ENCODE measurements at places on chromosomes 2 and 18. TPM values are rescaled to one million over a fixed set of nuclear protein-coding genes. Genes with fewer than 3 reads are reported as not detected.
A peak's percentile ranks its signal among the peaks of the same experiment; 100 is the strongest.

The POTEC gene
- total RNA-seq, result not detected

The C2orf80 gene
- not detected for total RNA-seq

The MYL12B gene
- 106 TPM for total RNA-seq

- peak; percentile 68 for DNase-seq
- H3K36me3 ChIP-seq, result no peaks in the 10 kb centered on the region
- no peak overlapping the region for H3K27ac ChIP-seq
- H3K4me1 ChIP-seq, result no peaks in the 10 kb centered on the region
Measured at GRCh38 chr2:43877782-43878464, 39.2 kb downstream of the ABCG8 start.

DNA sequence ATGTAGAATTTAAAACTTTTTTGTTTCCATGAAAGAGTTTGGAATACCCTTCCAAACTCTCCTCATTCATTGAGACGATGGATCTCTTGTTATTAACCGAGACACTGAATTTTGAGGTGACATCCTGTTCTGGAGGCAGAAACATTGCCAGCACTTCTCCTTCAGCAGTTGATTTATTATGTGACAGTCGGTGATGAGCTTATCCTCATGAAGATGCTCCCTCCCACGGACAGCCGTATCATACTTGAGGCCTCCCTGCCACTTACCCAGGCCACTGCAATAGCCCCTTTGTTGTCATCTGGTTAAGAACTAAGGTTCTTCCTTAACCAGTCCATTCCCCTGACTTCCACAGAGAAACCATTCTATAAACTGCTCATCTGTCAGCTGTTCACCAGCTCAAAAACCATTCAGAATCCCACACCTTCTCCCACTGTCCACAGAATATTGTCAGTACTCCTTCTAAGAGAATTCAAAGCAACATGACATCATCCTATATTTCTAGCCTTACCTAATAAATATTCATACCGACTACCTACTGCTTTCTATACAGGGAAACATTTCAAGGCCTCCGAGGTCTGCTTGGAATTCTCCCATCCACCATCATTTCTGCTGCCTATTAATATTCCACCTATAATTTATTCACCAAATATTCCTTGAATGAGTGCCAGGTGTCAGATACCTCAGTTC is 139.0 kb upstream of the TRIB2 start:
- no peak overlapping the region for H3K27ac ChIP-seq
- DNase-seq, result no peak
- H3K4me3 ChIP-seq, result no peak overlapping the region
- H3K27me3 ChIP-seq, result no peaks in the 10 kb centered on the region

- H3K27ac ChIP-seq, result no peak overlapping the region
- H3K4me3 ChIP-seq, result no peak overlapping the region
- no peaks in the 10 kb centered on the region for H3K36me3 ChIP-seq
- no peak for DNase-seq
Measured at GRCh38 chr18:55214969-55215368, 255.7 kb upstream of the CCDC68 start.

DNA sequence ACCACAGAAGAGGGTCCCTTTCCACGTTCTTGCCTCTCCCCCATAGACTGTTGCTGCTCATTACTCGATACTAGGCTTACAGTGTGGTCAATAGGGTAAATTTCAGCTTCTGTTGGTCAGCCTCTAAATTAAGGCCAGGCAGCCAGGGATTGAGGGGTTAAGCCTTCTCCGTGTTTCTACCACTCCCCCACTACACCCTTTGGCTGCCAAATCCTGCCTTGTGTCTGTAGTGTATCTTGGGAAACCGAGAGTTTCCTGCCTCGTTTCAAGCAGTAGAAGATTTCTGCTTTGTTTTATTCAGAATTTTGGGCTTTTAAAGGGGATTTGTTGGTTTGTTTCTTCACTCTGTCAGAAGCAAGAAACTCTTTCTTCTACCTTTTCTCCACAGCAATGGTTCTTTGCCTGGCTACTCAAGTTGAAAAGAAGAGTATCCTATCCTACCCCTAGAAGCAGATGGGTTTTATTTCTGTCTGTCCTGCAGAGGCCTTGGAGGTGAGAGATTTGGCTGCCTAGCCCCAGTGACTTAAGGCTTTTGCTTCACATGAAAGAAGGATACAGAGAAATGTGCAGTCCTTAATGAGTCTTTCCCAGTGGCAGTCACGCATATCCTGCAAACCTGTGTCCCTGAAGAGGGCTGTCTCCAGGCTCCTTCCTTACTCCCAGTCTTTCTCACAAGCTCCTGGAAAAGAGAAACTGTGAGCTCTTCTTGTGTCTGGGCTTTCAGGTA is 261.5 kb upstream of the TANK start:
- H3K27me3 ChIP-seq, result no peaks in the 10 kb centered on the region
- DNase-seq, result no peak
- no peaks in the 10 kb centered on the region for H3K36me3 ChIP-seq
- H3K4me1 ChIP-seq, result no peaks in the 10 kb centered on the region

GRCh38 chr2:134865067-134865787 is 26.8 kb downstream of the ACMSD start:
- H3K4me3 ChIP-seq, result no peak overlapping the region
- H3K36me3 ChIP-seq, result no peaks in the 10 kb centered on the region
- DNase-seq, result no peak
- no peaks in the 10 kb centered on the region for H3K27me3 ChIP-seq

DNA sequence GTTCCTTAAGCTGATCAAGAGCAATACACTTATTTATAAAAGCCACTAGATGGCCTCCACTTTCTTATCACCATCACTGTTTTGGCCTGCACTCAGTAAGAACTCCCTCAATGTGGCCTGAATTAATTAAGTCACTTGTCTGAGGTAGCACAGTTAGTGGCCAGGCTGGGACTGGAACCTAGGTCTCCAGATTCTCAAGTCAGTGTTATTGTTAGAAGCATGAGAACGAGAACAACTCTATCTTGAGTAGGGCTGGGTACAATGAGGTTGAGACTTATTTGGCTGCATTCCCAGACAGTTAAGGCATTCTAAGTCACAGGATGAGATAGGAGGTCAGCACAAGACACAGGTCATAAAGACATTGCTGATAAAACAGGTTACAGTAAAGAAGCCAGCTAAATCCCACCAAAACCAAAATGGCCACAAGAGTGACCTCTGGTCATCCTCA is 115.8 kb downstream of the SS18 start:
- no peaks in the 10 kb centered on the region for H3K36me3 ChIP-seq
- H3K4me1 ChIP-seq, result no peaks in the 10 kb centered on the region
- no peak overlapping the region for H3K27ac ChIP-seq
- DNase-seq, result no peak
- H3K4me3 ChIP-seq, result no peak overlapping the region
- H3K27me3 ChIP-seq, result no peaks in the 10 kb centered on the region

- no peaks in the 10 kb centered on the region for H3K4me1 ChIP-seq
- H3K4me3 ChIP-seq, result no peak overlapping the region
- no peak overlapping the region for H3K27ac ChIP-seq
- no peak for DNase-seq
Measured at GRCh38 chr2:237979331-237979730, 12.5 kb downstream of the UBE2F start.
